ENCODE measurements at places on chromosomes 12 and 14.

DNA sequence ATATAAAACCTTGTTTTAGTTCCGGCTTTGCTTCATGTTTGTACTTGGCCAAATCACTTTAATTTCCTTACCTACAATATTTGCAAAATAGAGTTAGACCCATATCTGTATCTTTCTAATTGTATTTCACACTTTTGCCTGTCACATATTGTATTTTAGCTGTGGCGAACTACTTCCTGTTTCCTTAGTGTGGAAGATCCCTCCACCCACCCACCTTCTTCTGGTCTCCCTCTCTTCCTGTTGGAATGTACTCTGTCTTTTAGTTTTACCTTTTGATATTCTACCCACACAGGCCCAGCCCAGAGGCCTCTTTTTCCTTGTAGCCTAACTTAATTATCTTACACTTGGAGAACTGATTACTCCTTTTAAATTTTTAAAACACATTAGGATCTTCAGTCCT lies 78.2 kb downstream of the SCN8A start:
- DNase-seq: no peak

DNA sequence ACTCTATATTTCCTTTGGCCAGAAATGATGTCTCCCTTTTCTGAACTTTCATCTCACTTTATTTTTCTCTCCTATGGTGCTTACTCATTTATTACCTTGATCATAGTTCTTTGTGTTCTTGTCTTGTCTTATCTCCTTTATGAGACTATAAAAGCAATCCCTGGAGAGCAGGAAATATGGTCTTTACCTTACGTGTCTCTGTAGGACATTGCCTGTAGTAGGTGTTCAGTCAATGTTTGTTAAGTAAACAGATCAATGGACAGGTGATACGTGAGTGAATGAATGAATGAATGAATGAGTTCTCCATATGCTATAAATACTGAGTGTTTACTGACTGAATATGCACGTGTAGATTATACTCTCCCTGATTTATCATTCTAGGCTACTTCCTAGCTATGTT lies 193.7 kb upstream of the HMGA2 start:
- DNase-seq: no peak

- no peak for DNase-seq
Measured at GRCh38 chr12:27143256-27144069, 61.1 kb upstream of the C12orf71 start.

DNA sequence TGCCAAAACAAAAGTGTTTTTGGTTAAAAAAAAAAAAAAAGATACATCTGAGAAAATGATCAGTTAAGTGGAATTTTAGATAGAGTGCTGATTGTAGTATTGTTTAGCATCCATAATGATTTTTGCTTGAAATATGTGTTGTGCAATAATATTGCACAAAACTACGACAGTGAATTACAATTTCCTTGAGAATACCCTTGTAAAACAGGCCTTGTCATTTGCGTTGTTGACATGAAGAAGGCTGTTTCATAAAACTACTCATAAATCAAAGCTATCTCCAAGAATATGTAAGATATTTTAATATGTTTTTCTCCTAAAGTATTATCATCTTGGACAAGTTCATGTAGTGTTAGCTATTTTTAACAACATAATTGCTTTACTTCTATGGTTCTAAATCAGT lies 1077.0 kb downstream of the LRFN5 start:
- DNase-seq: no peak

DNA sequence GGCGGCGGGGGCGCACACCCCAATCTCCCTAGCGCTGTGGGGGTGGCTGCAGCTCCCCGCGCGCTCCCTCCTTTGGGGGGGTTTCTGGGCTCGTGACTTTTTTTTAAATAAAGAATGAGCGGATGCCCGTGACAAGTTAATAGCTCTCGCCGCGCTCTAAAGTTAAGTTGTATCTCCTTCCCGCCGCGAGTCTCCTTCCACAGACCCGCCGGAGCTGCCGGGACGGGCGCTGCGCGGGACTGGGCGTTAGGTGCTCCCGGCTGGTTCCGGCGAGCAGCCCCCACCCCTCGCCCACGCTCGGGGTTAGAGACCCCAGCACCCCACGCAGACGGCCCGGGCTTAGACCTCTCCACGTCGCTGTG lies 82.6 kb upstream of the HMGA2 start:
- peak; percentile 26 for DNase-seq

GRCh38 chr12:111789779-111790178 lies 23.0 kb downstream of the ALDH2 start:
- DNase-seq: no peak

DNA sequence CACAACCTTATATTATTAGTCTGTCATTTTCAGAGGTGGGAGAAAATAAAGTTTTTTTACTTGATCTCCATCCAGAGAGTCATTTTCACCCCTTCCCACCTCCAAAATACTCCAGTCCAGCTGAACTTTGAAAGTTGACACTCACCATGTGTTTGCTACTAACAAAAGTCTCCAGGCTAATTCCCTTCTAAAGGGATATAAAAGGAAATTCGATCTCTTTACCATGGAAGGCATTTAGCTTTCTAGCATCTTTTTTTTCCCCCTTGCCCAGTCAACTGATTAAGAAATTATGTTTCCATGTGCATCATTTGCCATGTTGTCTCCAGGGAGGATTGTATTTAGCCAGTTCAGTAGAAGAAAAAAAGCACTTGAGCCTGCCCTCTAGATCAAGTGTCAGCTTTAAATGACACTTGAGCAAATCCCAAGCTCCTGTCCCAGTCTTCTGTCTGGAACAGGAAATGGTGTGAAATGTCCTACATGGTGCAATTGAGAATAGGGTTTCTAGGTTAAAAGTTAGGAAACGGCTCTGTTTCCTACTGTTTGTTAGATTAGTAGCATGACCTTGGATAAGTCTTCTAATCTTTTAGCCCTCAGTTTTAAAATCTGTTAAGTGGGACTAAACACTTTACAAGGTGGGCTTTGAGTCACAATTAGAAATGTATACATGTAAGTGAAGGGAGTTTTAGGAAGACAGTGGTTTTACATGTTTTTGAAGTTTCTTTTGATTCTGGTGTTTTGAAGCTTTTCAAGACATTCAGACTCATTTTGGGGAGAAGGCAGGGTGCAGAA lies 67.2 kb downstream of the GNS start:
- no peak for DNase-seq

GRCh38 chr12:27331927-27332324 lies 710 bp upstream of the BMAL2 start:
- DNase-seq: no peak

DNA sequence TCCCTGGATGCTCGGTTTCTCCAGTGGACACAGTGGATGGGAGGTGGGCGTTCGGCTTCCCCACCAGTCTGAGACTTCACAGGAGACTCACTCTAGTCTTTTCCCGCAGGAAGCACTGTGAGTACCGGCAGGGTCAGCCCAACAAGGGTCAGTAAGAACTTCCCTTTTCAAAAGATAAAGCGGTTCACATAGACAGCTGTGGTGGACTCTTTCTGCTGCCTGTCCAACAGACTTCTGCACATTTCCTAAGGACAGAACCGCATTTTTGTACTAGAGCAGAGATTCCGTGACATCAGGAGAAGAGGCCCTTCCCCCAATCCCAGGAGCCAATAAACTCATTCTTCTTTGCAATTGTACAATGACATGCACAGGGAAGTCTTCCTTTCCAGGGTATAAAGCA lies 10.4 kb downstream of the LTBR start:
- no peak for DNase-seq

Data from GM19239 (cell line).